ENCODE measurements at places on chromosomes 1 and 21. TPM values are rescaled to one million over a fixed set of nuclear protein-coding genes. Genes with fewer than 3 reads are reported as not detected.

DNA sequence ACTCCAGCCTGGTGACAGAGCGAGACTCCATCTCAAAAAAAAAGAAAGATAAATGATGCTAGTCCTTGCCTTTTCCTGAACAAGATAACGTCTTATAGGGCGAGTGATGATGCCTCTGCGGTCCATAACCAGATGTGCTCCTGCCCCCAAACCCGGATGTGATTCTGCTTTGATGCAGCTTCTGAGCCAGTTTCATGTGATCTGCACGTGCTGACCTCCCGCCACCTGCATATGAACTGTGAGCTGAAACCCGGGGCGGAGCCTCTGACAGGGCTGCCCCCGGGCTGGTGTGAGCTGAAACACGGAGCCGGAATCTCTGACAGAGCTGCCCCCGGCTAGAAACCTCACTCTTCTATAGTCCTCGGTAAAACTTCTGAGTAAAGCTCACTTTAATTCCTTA is 1.3 kb downstream of the KRTAP12-4 start:
- no peak for DNase-seq

Gene MUTYH
- total RNA-seq: 67.9 TPM

Gene DCST1
- not detected for total RNA-seq

Gene DNAH14
- 2.6 TPM for total RNA-seq

Gene CLCA1
- total RNA-seq: not detected

Gene ATF3
- total RNA-seq: 96.3 TPM

DNA sequence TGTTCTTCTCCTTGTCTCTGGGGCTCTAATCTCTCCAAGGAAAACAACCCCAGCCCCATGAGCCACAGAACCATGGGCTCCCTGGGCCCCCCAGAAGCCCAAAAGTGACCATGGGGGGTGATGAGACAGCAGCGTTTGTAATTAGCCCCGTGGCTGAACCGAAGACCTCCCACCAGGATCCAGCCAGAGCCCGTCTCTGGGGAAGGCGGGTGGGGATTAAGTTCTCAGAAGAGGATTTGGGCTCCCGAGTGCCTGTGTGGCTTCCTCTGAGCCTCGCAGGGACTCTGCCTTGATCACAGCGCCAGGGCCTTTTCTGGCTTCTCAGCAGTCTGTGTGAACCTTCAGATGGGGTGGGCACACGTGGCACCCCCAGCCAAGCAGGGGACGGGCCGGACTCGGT is 77.0 kb downstream of the ALPL start:
- no peak for DNase-seq

DNA sequence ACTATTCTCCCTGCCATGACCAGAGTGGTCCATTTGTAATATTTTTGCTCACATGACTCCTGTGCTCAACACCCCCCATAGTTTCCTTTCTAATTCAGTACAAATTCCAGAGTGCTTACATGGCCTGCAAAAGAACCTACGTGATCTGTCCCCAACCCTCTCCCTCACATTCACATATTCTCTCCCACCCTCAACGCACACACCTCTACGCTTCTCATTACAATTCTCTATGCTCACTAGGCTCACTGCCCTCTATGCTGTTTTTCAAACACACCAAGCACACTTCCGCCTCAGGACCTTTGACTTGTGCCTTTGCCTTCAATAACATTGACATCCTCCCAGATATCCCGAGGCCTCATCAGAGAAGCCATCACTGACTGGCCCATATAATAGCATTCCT is 23.8 kb upstream of the FBXO28 start:
- no peak for DNase-seq
